BJ (cell line): ENCODE measurements at places on chromosomes 7 and 10.

DNA sequence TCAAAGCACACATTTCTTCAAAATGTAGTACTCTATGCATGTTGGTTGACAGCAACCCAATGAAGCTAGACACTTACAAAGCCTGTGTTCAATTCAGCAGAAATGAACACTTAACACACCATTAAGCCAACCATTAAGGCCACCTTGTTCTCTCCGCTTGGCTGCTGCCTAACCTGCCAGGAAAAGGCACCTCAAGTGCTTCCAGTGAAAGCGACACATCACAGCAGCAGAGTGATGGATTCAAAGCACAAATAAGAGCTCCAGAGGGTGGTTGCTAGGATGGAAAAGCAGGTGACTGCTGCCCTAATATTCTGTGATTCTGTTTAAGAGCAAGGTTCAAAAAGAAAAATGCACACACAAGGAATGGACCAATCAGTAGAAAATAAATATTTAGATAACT, 81.5 kb upstream of the GNAI1 start:
- DNase-seq: no peak

GRCh38 chr7:3162289-3162688, 118.6 kb upstream of the CARD11 start:
- no peak for DNase-seq

DNA sequence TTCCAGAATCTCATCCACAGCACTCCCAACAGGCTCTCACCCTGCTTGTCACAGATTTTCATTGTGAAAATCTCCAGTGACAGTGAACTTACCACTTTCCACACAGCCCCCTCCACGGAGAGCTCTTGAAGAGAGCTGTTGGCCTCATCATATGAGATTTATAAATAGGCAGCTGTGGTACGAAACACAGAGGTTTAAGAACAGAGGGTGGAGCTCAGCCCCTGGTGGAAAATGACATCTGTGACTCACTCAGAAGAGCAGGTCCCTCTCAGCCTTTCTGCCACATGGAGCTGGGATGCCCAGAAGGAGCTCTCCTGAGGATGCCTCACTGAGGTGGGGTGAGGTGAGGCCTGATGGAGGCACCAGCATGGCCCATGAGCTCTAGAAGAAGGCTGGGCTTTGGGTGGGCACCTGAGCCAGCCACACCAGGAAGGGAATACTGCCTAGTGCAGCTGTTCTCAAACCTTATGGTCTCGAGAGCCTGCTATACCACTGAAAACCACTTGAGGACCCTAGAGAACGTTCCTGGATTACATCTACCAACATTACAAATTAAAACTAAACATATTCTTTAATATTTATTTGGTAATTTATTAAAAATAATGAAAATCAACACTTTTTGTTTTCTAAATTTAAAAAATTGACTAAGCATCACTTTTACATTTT, 25.8 kb upstream of the EEPD1 start:
- no peak for DNase-seq

DNA sequence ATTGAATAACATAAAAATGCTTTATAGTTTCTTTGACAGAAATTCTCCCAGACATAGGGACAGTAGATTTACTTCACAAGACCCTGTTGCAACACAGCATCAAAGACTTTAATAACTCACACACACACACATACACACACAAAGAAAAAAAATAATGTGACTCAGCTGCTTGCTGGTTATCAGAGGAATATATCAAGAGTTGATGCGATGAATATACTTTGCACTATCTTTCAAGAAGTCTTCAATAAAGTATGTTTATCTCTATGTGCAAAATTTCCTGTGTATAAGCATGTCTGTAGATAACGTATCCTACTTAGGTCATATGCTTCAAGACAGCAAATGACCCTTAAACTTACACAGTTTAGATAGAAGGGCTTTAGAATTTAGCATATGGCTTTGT, 243.1 kb downstream of the ARL4A start:
- DNase-seq: no peak

- DNase-seq: no peak
Measured at GRCh38 chr7:90007001-90007654, 147.1 kb upstream of the STEAP1 start.

DNA sequence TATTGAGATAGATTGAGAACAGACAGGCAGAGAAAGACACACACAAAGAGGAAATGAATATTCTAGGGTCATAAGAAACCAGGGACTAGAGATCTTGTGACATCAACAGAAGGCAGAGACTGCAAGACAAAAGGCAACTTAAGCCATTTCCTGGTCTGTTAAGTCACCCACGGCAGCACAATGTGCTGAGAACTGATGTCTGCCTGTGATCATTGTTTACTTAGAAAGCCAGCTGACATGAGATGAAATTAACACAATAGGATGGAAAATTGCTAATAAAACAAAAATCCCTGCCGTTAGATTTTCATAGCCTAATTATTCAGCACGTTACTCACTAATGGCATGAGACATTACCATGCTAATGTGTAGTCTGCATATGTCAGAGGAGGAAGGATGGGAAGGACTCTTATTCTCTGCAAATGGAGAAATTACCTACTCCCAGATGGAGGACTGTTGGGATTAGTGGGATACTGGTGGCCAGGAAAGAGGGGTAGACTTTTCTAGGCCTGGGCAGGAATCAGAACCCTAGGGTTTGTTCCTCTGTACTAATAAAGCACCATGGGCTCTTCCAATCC, 191.3 kb upstream of the PODXL start:
- DNase-seq: no peak

GRCh38 chr7:155372782-155373358, 75.2 kb downstream of the INSIG1 start:
- DNase-seq: no peak

DNA sequence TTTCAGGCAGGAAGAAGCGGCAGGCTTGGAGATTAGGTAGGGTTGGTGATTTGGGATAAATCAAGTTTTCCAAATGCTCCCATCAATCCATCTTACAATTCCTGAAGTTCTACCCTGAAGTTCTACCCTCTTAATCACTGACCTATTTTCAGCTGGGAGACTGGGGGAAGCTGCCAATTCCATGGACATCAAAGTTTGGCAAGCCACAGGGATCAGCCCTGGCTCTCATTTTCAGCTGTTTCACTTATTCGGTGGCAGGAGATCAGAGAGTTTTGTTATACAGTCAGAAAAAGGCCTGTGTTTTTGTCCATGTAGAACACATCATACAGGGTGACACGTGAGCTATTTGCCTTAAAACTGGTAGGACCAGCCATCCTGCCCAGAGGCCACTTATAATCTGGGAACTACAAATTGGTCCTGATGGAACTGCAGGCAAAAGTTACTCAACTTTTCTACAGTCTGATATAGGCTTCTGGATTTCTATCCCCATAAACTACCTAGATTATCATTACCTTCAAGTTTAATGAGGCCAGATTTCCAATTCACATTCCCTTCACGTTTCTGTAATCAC, 112.9 kb upstream of the ZNF746 start:
- no peak for DNase-seq

DNA sequence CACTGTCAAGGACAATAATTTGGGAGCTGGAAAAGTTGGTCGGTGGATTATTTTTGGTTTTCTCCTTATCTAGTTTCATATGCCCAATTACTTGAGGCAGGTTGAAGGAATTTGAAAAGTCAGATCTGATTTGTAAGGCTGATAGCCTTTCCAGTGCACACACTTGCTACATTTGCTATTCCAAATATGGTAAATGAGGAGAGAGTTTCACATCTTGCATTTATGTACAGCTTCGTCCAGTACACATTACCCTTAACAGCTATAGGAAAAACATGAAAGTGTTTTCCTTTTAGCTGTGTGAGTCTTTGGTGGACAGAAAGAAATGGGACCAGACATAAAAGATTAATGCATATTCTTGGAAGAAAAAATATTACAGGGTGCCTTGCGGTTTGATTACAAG, 201.8 kb downstream of the CELF2 start:
- no peak for DNase-seq

DNA sequence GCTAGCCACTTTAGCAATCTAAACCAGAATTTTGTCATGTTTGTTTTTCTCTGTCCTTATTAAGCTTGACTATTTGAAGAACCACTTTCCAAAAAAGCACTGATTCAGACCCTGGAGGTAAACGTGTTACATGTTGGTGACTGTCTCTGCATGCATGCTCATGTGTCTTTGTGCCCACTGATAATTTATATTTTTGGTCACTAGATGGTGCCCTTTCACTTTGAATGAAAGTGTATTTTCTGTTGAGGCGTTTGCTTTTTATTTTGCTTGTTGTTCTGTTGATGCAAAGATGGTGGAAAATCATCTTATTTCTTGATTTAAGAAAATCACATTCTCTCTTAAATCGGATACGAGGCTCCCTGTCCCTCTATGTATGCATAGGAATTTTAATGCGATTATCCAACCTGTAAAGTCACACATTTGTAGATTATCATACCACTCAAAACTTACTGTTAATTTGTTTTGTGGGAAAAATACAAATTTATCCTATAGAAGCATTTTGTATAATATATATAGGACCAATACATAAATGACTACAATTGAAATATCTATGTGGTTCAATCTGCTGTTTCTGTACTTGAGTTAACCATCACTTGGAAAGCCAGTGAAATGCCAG, 269.3 kb downstream of the BICC1 start:
- no peak for DNase-seq

GRCh38 chr7:106573738-106574137, 87.2 kb downstream of the CCDC71L start:
- no peak for DNase-seq

DNA sequence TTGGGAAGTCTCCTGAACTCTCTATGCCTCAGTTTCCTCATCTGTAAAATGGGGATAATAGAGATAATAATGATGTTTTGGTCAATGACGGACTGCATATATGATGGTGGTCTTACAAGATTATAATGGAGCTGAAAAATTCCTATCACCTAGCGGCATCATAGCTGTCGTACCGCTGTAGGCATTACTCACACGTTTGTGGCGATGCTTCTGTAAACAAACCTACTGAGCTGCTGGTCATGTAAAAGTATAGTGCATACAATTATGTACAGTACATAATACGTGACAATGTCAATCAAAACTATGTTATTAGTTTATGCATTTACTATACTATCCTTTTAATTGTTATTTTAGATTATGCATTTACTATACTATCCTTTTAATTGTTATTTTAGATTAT, 339.1 kb upstream of the NPVF start:
- no peak for DNase-seq

GRCh38 chr7:91835091-91835825, 45.2 kb downstream of the MTERF1 start:
- no peak for DNase-seq

DNA sequence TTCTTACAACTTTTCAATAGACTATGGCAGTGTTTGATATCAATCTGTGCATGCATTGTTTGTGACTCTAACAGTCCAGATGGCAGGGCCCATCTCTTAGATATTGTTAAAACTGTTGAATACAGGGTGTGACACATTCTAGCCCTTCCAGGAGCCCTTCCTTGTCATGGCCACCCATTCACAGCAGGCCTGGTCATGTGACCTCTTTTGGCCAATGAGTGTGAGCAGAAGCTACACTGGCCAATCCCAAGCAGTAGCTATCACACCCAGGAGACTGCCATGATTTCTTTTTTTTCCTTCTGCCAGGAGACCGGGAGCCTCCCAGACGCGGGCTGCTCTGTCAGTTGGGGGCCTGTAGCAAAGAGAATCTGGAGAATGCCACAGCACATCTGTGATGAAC, 655.4 kb upstream of the MKI67 start:
- DNase-seq: no peak

- DNase-seq: no peak
Measured at GRCh38 chr7:37832194-37832593, 16.2 kb upstream of the NME8 start.

GRCh38 chr10:1462032-1462431, 275.3 kb downstream of the ADARB2 start:
- no peak for DNase-seq

GRCh38 chr7:45459476-45459875, 114.7 kb upstream of the ADCY1 start:
- DNase-seq: no peak

DNA sequence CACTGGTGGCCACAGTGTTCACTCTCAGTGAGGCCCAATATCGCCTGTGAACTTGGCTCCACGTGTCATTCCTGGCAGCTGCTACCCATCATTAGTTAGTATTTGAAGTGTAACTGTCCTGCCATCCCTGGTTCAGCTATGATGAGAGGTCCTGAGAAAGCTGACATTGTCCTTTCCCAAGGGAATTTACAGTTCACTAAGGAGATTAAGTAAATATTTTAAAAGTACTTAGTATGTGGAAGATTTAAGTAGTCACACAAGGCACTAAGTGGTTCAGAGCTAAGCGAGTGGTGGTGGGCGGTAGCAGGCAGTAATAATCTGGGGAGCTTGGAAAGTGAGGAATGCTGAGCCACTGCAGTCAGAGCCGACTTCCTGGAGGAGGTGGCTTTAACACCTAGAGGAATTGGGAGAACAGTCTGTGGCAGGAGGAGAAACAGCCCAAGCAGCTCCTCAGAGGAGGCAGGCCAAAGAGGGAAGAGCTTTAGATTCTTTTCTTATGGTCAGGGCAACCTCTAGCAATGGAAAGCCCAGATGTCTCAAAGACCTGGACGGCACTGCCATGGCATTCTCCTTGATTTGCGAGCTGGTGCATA, 519.7 kb downstream of the LRMDA start:
- no peak for DNase-seq

DNA sequence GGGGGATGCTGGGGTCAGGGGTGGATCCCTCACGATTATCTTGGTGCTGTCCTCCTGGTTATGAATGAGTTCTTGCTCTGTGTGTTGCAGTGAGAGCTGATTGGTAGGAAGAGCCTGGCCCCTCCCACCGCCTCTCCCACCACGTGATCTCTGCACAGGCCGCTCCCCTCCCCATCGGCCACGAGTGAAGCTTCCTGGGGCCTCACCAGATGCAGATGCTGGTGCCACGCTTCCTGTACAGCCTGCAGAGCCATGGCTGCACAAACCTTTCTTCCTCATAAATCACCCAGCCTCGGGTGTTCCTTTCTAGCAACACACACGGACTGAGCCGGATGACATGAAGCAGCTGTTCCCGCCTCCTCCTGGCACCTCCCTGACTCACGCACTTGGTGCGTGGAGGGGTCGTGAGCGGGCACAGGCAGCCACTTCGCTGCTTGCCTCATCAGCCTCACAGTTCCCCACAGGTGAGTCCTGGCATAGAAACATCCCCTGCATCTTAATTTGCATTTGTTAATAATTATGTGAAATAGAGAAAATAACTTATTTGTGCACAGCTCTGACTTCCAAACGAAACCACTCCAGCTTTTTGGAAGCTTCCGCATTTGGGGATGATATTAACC, 210.8 kb downstream of the ADARB2 start:
- no peak for DNase-seq

DNA sequence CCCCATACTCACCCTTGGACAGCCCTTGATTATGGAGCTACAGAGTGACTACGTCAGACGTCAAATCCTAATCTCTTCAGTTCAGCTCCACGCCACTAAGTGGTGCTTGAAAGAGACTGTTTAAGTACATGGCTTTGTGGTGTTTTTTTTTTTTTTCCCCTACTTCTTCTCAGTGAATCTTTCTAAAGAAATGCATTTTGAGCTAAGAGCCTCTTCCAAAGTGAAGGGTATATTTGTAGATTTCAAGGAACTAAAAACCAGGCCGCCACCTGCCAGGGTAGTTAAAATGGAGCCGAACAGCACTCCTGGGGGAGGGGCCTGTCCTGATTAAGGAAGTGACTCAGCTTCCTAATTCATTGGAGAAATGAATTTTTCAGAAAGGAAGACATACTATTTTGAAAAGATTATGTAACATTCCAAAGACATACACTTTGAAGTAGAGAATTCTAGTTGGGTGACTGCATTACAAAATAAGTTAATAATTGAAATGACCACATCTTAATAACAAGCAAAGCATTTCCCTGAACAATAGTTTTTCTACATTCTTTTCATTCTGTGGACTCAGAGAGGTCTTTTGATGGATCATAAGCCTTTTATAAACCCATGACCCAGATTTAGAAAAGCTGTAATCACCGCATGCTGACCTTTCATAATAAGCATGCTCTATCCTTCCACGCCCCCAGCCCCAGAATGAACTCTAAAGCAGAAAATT, 20.6 kb upstream of the VPS41 start:
- DNase-seq: no peak
